Immature natural killer cell (primary cell): ENCODE measurements at places on chromosomes 16 and 17.

DNA sequence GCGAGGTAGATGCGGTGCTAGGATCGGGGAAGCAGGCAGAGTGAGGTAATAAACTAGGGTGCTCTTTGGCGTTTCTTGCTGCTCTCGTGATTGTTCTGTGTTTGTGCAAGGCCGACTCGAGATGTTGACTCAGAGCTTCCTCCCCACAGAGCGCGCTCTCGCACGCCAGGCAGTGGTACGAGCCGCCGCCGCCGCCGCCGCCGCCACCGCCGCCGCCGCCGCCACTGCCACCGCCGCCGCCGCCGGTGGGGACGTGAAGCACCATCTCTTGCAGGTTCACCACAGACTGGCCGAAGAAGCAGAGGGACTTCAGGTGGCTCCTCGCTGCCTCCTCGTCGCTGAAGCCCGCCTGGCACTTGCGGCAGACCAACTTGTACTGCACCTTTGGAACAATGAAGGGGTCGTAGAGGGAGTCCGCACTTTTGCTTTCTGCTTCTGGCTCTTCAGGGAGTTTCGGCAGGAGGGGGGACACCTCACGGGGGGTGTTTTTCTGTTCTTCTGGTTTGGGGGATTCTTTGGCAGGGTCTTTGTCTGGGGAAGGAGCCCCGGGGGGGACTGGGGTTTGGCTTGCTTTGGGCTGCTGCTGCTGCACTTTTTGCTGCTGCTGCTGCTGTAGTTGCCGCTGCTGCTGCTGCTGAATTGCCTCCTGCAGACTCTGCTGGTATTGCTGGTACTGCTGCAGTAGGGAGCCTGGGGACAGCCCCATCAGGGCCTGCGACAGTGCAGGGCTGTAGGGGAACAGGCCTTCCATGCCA lies 260.2 kb downstream of the ZFHX3 start:
- DNase-seq: peak; percentile 48

GRCh38 chr17:17440010-17440843 lies 36.6 kb upstream of the MED9 start:
- peak; percentile 52 for DNase-seq

DNA sequence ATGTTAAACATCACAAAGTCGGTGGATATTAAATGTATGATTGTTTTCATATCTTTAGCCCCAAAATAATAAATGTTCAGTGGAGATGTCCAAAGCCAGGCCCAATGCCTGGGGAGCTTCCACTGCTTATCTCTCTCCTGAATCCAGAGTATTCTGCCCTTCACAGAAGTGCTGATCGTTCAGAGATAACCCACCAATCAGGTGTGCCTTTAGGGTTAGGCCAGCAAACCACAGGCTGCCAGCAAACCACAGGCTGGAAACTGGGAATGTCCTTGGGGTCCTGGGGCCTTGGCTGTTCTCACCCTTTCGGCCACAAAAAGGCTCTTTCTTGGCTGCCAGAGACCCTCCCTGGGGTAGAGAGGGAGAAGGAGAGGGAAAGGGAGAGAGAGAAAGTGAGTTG lies 33.9 kb downstream of the NXN start:
- no peak for DNase-seq

- no peak for DNase-seq
Observed at GRCh38 chr16:84446596-84447392, 57.7 kb downstream of the MEAK7 start.
